ENCODE measurements at places on chromosomes 4 and X.

GRCh38 chrX:143781103-143781502, 60.6 kb upstream of the SPANXN2 start:
- no peak for DNase-seq

GRCh38 chr4:67899096-67899495, 15.3 kb upstream of the TMPRSS11D start:
- DNase-seq = no peak

DNA sequence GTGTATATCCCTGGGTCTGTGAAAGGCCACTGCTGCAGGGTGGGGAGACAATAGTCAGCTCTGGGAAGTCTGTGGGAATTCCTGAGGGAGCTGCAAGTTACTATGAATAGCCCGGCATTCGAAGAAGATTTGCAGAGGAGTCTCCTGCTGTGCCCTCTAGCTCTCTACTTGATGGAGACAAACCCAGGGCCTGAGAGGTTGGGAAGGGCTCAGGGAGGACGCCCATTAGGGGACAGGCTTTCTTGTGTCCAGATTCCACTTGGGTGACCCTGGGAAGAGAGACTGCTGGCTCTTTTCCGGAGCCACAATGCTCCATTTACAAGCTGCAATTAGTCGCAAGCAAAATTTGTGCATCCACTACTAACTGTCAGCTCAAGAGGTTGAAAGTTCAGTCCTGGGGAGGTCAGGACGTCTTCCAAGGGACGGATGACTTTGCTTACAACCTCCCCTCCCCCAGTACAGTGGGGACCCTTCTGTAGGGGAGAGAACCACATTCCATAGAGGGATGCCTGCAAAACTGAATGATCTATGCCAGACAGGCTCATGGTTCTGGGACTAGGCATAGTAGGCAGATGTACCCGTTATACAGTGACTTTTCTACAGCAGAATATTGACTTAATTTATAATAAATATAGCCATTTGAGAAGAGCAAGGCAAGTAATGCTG, 48.2 kb upstream of the PHOX2B start:
- no peak for DNase-seq

DNA sequence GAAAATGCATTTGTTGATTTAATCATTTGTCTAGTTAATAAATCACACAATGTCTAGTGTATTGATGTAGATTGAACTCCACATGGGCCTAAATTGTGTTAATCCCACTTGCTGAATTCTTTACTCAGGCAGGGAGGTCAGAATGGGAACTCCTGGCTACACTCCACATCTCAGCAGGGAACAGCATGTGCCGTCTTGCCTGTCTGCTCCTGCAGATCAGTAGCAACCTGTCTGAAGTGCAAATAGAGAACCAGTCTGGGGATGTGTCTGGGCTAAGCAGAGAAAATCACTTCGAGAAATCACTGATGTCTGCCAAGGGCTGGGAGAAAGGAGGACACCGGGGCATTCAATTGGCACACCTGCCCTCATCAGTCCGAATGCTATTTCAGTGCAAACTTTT, 16.5 kb upstream of the MXRA5 start:
- DNase-seq = no peak

- DNase-seq = peak; percentile 54
Measured at GRCh38 chr4:169621731-169622492, 1.5 kb downstream of the CLCN3 start.

DNA sequence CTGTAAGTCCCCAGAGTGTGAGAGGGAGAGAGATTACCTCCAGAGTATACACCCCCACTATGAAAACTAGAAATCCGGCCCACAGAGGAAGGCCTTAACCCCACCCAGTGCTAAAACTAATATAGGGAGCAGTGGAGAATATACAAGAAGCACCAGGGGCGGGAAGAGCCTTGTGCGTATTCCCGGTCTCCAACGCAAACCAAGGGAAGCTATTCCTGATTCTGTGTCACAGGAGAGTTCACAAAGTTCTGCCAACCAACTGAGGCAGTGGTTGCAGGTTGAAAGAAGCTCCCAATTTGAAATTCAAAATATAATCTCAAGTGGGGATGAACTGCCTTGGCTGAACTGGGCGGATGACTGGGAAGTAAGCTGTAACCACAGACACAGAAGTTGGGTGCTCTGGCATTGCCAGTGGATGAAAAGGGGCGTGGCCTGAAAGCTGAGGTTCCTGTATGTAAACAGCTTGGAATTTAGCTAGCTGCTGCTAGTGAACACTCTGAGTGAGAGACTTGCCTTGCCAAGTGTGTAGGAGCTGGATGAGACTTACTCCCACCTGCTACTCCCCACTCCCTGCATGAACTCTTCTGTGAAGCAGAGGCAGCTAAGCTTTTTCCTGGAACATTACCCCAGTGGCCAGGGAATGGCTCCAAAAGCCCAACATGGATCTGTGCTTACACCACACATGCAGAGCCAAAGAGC, 32.7 kb downstream of the ELF2 start:
- no peak for DNase-seq

- no peak for DNase-seq
Measured at GRCh38 chr4:183517781-183518180, 12.9 kb downstream of the ING2 start.

GRCh38 chr4:140931911-140932310, 175.7 kb upstream of the TBC1D9 start:
- DNase-seq = no peak

DNA sequence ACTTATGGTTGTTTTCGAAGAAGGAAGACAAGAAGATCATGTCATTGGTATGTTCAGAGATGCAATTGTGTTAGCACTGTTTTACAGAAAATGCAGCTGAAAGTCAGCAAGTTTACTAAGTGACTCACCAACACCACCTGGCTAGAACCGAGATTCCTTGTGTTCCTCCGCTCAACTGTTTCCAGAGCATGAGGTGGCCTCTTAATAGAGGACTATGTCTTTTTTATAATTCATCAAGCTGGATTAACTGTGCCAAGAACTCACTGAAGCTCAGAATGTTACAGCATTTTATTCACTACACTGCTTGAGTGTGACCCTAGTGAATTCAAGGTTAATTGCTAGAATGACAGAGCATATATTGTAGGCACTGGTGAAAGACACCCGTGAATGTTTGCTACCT, 1573.5 kb upstream of the TENM3 start:
- no peak for DNase-seq

- no peak for DNase-seq
Measured at GRCh38 chr4:139745111-139745639, 79.6 kb downstream of the MGST2 start.

- DNase-seq = no peak
Measured at GRCh38 chr4:107519053-107519452, 201.0 kb downstream of the PAPSS1 start.

GRCh38 chr4:96713271-96713850, 873.5 kb downstream of the PDHA2 start:
- DNase-seq = no peak

- DNase-seq = no peak
Measured at GRCh38 chrX:150436195-150436594, 73.1 kb downstream of the MAMLD1 start.

DNA sequence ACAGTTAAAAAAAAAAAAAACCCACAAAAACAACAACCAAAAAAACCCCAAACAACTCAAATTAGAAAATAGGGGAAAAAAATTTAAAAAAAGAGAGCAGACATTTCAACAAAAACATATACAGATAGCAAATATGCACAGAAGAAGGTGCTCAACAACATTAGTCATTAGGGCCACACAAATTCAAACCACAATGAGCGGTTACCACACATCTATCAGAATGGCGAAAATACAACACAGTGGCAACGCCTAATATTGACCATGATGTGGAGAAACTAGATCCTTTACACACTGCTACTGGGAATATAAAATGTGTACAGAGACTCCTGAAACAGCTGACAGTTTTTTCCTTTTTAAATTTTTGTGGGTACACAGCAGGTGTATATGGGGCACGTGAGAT, 19.4 kb downstream of the LYAR start:
- DNase-seq = no peak

DNA sequence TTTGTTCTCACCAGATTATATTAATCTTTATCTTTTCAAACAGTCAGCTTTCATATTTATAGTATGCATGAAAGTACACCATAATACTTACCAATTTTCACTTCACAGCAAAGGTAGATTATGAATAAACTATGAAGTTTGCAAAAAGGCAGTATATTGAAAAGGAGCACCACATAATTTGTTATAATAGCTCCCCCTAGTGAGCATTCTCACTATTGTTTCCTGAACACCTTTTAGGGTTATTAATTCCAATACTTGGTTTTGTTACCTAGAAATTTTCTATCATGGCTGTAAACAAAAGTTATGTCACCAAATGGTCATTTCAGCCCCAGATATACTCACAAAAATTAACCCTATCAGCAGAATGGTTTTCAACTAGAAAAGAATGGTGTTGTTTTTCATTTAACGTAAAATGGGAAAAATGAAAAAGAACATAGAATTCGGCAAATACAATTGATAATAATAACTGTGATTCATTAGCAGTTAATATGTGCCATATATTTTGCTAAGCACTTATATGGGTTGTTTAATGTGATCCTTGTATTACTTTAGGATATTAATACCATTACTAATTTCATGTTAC, 30.2 kb upstream of the NKX6-1 start:
- DNase-seq = peak; percentile 0

DNA sequence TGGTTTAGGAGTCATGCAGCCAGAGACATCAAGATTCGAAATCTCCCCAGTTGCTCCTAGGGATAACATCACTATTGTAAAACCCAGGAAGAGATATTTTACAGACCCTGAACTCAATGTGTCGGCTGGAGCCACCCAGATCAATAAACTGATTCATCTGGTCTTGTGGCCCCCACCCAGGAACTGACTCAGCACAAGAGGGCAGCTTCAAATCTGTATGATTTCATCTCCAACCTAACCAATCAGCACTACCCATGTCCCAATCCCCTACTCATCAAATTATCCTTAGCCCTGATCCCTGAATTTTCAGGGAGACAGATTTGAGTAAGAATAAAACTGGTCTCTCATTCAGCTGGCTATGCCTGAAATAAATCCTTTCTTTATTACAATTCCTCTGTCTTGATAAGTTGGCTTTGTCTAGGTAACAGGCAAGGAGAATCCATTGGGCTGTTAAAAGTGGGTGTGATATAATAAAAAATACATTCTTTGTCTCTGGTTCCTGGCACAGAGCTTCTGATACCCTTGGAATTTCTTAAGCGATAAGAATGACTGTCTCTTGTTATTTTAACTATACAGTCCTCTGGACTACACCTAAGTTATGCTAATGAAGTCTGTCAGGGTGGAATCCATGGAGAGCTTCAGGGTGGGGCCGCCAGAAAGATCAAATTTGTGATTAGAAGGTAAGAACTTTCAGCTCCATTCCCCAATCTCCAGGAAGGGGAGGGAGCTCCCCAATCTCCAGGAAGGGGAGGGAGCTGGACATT, 44.3 kb upstream of the TNIP3 start:
- no peak for DNase-seq

GRCh38 chr4:52861879-52862616, at the start of gene RASL11B:
Gene RASL11B, plus strand, starts transcription at chr4:52862317. Its CDS starts 191 bp downstream, at chr4:52862508.
- peak; percentile 45 for DNase-seq

DNA sequence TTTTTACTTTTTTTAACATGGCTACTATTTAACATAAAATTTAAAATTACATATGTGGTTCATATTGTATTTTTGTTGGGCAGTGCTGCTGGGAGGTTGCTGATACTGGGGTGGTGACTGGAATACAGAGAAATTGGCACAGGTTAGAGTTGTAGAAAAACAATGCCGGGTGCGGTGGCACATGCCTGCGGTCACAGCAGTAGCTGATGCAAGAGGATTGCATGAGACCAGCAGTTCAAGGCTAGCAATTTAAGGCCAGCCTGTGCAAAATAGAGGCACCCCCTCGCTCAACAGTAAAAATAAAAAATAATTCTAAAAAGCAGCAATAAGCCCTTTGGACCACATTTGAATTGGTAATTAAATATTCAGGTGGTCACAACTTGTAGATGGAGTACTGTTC, 11.8 kb upstream of the CPE start:
- DNase-seq = no peak

- DNase-seq = no peak
Measured at GRCh38 chrX:3549411-3549911, 164.0 kb downstream of the PRKX start.

DNA sequence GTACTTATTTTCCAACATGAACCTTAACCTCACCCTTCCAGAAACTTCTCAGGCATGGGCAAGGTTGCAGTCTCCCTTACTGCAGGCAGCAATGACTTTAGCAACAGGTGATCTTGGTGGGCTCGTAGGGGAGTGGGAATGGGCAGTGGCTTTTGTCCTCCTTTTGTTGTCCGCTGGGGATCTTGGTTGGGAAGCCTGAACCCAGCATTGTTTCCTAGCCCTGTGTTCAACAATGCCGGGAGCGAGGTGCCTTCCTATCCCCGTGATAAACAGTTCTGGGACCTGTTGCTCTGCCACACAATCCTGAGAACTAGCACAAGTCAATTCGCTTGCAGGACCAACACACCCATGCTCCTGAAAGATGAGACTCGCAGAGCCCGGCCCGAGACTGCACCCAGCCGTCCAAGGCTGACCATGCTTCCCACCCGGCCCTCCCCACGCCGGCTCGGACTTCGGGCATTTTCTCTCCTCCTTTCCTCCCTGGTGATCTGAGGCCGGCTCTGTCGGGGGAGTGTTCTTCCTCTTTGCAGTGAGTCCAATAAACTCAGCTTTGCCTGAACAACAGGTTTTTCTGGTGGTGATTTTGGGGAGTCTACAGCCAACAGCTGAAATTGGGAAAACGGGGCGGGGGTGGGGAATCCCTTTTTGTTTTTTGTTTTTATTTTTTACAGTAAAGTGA, 20.2 kb downstream of the IRAK1 start:
- no peak for DNase-seq

- DNase-seq = no peak
Measured at GRCh38 chr4:185831125-185831815, 19.3 kb upstream of the SORBS2 start.

DNA sequence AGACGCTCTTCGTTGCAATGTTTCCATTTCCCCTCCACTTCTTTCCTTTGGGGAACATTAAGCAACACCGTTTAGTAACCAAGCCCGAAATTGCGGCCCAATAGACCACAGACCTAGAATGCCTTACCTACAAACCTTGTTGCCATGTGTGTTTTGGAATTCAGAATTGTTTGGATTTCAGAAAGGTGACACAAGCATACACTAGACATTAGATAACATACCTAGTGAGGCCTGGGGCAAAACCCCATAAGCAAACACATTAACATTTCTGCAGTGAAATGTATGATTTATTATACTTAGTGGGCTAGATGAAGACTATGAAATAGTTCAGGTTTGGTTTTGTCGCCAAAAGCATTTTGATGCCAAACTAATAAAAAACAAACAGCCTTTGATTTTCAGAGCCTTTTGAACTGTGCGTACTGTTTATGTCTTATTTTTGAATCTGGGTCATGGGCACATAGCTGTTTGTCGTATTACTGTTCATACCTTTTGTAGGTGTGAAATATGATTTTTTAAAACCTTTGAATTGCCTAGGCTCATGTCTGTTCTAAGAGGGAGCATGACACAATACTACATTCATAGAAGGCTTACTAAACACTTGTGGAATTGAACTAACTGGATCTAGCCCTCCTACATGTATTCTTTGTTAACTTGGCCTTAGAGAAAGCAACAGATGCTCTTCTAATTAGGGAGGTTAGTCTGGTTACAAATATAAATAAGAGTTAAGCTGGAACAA, 88.6 kb upstream of the TMEM164 start:
- no peak for DNase-seq

Data from CMK (cell line).